Activated T-helper 1 cell treated with anti-CD3 and anti-CD28 coated beads, Interleukin-2, amount 50 U/mL, for 16 hours (primary cell): ENCODE measurements at places on chromosomes 6 and 20.

GRCh38 chr6:118134206-118134605, 227.1 kb downstream of the SLC35F1 start:
- no peak for DNase-seq

DNA sequence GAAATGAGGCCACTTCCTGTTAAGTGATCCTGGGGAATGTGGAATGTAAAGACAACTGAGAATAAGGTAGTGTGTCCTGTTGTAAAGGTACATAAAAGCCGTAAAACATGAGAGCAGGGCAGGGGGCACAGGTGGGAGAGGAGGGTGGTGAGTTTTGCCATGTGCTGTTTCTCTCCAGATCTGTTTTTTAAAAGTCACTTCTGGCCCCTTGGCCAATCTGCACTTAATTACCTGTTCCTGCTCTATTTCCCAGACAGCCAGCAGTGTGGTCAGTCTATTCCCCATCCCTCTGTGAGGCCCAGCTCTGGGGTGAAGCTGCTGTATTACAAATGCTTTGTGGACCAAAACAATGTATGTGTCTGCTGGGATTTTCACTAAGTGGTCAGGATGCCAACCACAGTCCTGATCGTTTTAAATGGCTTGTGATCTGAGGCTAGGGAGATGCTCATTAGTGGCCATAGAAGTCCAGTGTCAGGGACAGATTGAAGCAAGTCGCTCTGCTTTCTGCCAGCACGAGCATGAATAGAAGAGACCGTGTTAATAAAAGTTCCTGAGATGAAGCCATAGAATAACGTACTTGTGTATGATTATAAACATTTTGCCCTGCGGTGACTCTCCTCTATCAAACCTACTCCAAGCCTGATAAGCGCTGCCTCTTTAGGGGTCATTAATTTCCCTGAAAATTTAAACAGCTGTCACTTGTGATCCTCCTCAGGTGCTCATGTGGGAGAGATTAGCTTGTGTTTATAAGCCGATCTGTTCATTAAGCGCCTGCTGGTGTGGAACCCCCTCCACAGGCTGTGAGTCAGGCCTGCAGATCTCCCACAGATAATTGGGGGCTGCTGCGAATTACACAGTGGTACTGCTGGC, 111.8 kb upstream of the CENPW start:
- DNase-seq: no peak

GRCh38 chr6:3808199-3808598, 41.0 kb upstream of the FAM50B start:
- DNase-seq: no peak

DNA sequence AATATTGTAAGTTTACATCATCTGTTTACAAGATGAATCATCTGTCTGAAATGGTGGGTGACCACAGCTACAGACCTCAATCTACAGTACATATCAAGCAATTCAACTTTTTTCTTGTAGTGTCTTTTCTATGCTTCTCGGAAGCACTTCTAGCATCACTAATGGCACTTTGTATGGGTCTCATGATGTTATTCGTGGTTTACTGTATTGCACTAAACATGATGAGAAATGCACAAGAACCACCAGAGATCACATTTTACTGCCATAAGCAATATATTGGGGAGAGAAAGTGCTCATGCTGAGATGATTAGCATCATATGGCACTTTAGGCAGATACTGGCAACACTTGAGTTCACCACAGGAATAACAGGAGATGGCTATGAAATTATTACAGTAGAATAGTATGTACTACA, 15.4 kb upstream of the BTBD3 start:
- DNase-seq: no peak

- no peak for DNase-seq
These were observed 145.3 kb upstream of the STXBP5 start for GRCh38 chr6:147058786-147059385.

DNA sequence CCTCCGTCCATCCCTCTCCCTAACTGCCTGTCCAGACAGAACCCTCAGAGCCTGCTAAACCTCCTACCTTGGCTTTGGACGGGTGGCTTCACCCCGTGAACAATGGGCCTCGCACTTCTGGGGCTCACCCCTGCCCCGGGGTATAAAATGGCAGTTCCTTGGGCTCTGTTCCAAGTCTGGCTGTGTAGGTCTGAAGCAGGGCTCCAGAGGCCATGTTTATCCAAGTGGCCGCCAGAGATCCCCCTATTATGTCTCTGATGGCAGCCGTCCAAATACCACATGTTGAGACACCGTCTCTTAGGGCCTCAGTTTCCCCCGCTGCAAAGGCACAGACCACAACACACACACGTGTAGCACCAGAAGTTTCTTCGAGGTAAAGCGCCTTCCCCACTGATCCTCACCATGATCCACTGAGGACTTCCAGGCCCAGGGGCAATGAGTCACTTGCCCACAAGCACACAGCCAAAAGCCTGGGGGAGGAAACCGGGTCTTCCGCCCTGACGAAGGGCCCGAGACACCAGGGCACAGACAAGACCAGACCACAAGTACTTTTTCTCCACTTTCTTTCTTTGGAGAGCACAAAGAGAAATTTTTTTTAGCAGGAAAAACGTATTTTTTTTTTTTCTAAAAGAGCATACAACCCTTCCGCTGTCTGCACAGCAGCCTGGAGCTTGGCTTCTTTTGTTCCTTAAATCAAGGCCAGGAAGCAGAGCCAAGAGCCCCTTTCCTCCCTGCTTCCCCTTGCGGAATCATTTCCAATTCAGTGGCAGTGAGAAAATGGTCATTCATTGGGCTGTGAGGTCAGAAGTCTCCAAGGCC, 11.8 kb downstream of the CPNE5 start:
- DNase-seq: no peak

DNA sequence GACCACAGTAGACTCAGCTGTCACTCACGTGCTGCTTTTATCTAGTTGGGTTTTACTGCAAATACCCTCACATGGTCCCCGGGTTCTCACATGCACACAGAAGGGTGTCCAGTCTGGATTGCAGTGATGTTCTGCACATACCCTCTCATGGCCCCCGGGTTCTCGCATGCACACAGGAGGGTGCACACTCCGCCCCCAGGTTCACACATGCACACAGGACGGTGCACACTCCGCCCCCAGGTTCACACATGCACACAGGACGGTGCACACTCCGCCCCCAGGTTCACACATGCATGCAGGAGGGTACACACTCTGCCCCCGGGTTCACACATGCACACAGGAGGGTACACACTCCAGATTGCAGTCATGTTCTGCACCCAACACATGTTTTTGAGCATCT, 224.3 kb downstream of the ERMARD start:
- no peak for DNase-seq

GRCh38 chr6:136784910-136785746, 7.1 kb downstream of the MAP3K5 start:
- peak; percentile 16 for DNase-seq

- DNase-seq: no peak
These were observed 357.9 kb downstream of the FARS2 start for GRCh38 chr6:5619249-5619648.

DNA sequence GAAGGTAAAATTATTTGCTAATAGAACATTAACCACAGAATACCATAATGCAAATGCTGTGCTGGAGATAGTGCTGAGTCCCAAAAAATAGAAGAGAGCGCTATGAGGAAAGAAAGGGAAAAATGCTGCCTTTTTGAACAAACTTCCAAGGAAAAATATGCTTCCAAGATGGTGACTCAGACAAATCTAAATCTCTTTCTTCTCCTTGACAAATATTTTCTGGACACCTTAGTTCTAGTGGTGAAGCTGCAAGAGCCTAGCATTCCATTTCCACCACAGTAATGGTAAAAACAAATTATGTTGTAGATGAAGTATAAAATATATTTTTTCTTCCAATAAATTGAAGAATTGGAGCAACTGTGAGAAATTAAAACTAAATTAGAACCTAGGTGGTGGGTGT, 155.6 kb upstream of the TBX18 start:
- no peak for DNase-seq

DNA sequence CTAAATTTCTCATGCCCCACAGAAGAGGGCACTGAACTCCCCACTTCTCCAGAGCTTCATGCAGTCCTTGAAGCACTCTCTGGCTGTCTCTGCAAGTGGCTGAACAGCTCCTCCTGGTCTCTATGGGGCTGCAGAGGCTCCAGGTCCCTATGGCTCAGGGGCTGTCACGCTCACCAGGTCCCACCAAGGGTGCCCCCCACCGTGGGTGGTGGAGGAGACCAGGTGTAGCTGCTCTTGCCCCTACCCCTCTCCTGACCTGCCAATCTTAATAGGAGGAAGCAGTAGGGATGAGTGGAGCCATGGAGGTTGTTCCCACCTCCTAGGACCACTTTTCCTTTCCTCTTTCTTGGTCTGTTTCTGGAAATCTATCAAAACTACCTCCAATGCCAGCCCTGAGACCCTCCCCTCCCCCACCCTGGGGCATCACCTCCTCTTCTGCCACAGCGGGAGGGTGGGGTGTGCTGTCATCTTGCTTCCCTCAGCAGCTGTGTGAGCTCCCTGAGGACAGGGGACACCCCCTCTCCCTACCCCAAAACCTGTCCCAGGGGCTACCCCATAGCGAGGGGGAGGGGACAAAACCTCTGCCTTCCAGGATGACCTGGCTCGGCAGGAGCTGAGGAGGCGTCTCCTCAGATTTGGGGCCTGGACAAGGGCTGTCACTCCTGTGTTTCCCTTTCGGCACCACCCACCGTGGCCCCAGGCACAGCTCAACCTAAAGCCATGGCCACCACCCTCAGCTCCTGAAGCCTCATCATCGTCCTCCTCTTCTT, 12.0 kb upstream of the RAET1E start:
- no peak for DNase-seq

DNA sequence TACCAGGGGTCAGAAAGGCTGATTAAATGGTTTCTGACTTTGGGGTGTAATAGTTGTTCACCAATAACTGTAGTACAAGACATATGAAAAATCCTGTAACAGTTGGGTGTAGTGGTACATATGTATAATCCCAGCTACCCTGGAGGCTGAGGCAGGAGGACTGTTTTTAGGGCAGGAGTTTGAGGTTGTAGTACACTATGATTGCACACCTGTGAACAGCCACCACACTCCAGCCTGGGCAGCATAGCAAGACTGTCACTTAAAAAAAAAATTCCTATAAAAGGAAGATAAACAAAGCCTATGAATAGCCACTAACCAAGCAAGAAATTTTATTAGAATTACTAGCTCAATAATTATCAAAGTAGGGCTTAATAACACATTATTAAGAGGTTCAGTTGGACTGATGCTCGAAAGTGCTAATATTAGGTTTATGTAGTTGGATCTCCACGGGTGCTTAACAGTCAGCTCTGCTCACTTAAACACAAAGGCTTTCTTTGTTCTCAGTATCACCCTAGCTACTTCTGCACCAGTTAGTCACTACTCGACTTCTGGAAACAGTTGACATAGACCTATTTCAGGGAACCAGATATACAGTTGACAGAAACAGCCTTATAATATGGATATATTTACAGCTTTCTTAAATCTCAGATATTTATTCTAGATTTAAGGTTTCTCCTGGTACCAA, 113.0 kb downstream of the MTFR2 start:
- no peak for DNase-seq

DNA sequence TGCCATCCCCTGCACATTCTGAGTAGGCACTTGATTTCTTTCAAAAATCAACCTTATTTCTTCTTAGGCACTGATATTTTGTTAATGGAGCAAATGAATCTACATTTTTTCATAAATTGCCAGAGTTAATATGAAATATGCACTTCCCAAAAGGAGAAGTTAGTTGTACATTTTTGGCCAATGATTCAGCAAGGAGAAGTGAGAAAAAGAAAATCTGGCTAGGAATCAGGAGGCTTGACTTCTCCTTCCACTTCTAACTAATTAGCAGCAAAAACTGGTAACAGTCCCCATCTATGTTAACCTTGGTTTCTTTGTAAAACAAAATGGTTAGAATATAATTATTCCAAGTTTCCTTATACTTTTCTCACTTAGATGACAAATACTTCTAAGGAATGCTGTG, 7.0 kb upstream of the DSE start:
- no peak for DNase-seq

DNA sequence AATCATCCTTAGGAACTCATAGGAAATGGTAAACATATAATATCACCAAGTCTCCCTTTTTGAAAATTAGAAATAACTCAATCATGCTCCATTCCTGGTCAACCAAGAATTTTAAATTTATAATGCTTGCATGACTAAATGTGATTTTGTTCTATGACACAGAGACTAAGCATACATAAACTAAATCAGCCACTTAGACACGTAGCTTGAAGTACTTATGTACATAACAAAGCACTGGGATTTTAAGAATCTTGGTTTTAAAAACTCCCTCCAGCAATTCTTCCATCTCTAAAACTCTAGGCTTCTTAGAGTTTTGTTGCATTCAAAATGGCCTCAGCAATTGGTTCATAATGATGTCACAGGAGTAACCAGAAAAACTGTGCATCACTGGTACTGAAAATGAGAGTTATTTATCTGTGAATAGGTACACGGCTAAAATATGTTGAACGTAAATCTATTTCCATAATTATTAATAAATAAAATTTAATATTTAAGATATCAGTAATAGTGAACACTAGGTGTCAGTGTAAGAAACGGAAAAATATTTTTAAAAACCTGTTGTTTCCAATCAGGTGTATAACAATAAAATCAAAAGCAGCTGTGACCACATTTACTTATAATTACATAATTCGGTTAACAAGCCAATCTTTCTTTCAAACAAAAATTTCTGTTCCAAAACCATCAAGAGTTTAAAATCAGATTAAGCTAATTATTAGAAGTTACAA, 241.6 kb upstream of the RUNX2 start:
- DNase-seq: no peak

GRCh38 chr6:133948472-133948871, 4.6 kb upstream of the TBPL1 start:
- DNase-seq: no peak

DNA sequence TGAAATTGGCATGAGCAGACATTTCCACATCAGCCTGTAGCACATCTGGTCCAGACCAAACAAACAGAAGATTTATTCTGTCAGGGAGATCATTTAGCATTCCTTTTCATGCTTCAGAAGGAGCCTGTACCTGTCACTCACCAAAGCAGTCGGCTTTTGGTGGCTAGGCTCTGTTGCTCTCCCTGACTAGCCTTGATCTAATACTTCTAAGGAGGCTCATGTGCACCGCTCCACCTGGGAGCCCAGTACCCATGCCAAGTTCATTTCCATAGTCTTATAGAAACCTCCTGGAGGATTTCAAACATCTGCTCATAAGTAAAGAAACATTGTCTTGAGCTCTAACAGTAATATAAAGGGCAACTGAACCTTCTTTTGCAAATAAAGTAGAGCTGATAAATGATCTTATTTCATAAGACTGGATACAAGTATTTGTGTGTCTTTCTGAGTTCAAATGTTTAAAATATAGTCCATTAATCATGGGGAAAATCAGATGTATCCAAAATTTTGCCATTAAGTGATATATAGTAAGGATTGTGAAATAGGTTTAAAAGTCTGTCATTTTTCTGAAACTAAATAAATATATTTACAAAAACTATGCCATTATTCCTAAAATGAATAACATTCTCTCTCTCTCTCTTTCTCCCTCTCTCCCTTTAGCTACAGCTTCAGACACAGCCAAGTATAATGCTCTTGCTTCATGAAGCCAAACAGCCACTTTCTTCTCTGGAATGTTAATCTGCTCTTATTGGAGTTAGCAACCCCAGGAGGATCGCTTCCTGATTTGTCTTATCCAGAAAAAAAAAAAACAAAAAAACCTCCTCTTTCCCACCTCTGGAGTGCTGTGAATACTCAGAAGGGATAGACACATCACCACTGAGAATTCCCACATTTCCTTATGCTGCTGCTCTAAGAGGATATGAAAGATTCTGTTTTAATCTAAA, 192.7 kb upstream of the TFAP2D start:
- no peak for DNase-seq

GRCh38 chr6:52390361-52390727, 28.4 kb downstream of the PAQR8 start:
- DNase-seq: peak; percentile 43
